ENCODE measurements at places on chromosomes 11 and 22.

GRCh38 chr11:33716243-33716642 lies 15.6 kb upstream of the C11orf91 start:
- no peak for DNase-seq

- DNase-seq, result no peak
These were observed 273.8 kb upstream of the ZC3H12C start for GRCh38 chr11:109819410-109819809.

DNA sequence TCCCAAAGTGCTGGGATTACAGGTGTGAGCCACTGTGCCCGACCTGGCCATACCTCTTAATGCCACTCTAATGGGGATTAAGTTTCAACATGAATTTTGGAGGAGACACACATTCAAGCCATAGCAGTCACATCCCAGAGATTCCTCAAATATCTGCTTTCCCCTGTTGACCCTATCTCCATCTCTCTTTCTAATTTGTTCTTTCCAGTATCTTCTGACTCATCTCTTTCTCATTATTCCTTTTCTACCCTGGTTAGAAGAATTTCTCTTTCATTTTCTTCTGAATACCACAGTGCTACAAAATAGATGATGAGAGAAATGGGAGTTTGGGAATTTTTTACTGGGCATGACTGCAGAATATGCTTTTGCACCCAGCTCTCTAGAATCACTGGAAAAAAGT lies 5.1 kb downstream of the OR10V1 start:
- DNase-seq, result no peak

DNA sequence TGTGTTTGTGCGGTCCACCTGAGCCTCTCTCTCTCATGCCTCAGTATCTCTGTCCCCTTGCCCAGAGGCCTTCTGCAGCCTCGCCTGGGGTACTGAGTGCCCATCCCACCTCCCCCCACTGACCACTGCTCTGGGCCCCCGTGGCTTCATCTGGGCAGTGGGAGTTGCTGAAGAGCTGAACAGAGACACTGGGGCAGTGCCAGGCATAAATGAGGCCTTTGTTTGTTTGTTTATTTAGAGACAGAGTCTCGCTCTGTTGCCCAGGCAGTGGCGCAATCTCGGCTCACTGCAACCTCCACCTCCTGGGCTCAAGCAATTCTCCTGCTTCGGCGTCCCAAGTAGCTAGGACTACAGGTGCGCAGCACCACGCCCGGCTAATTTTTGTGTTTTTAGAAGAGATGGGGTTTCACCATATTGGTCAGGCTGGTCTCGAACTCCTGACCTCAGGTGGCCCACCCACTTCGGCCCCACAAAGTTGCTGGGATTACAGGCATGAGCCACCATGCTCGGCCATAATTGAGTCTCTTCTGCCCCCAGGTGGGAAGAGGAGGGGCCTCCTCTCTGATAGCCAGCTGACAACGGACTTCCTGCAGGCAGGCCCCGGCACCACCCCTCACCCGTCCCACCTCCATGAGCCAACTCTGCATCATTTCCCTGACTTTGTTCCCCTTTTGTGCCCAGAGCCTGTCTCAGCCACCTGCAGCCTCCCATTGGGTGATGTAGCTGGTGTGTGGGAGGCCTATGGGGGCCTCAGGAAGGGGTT lies 9.3 kb downstream of the CRYBB3 start:
- no peak for DNase-seq

- no peak for DNase-seq
These were observed 51.5 kb upstream of the FGF3 start for GRCh38 chr11:69870766-69871165.

GRCh38 chr11:22163394-22163797 lies 29.5 kb upstream of the ANO5 start:
- DNase-seq, result no peak

GRCh38 chr11:78660471-78660870 lies 85.8 kb upstream of the NARS2 start:
- DNase-seq, result no peak

DNA sequence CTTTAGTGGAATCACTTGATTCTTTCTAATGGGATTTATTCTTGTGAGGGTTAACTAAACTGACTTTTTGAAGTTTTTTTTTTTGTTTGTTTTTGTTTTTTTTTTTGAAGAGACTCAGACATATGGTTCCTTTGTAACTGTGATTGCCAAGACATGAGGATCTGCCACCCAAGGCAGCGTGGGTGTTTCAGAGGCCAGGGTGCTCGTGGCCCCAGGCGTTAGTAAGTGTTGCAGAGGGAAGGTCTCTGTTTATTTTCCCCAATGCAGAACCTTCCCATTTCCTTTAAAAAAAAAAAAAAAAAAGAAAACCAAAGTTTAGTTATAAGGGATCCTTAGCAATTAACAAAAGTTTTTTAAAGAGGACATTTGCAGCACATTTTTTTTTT lies 94.8 kb downstream of the CTTN start:
- no peak for DNase-seq

DNA sequence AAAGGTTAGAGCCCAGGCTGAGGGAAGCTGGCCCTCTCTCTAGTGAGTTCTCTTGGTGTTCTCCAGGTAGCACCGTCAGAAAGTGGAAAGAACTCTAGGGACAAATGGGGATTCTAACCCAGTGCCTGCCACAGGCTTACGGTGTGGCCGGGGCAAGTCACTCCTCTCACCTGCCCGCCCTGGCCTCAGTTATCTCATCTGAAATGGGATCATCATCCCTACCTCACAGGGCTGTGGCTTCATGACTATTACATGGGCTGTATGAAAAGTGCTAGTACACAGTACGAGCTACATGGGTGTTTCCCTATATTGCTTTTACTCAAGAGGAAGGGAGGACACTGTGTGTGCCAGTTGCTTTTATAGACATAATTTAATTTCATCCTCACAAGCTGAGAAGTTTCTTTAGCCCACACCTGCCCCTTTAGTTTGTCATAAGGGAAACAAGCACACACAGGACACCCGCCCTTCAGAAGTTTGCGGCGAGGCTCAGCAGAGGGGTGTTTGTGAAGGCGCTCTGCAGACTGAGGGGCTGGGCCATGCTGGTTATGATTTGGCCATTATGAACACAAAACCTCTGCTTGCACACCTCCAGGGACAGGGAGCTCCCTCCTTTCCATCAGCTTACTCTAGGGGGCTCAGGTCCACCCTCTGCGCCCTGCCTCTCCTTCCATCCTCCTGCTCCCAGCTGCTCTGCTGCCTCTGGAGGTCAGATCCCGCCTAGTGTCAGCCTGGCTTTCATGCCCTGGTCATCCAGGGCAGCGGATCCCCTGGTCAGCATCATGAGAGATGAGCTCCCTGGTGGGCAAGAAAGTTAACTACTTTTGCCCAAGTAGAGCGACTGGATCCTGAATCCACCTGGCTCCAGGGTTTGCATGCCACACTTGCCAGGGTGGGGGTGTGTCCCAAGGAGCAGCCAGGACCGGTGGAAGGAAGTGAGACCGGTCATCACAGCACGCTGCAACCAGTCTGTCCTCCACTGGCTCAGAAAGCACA lies 1.2 kb downstream of the KLHL35 start:
- no peak for DNase-seq

- peak; percentile 5 for DNase-seq
These were observed 367.1 kb upstream of the PDGFD start for GRCh38 chr11:104531075-104531474.

DNA sequence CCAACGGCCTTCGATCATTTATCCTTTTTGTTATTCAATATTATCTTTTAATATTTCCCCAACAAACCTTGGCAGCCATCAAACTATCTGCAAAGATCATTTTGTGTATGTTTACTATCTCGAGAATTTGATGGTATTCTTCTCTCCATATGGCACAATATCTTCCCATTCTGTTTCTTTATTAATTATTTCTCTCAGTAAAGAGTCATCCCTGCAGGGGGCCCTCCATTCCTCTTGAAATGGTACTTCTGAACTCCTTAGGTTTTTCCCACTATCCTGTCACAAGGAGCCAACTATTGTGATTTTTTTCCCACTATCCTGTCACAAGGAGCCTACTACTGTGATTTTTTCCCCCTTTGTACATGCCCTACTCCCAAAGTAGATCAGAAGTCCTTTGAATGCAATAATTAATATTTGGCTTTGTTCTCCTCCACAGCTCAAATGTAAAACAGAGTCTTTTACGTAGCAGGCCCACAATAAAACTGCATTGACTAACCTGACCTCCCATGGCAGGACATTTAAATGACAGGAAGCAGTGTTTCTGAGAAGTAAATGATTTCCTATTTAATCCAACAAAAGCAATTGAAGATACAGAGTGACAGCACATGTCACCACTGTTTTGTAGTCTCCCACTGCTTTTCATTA lies 43.3 kb downstream of the PDGFD start:
- no peak for DNase-seq

GRCh38 chr11:59106363-59107336 lies at the start of gene FAM111B:
TSS of gene FAM111B (plus strand) at chr11:59107237. CDS start at chr11:59109626, 2,389 bp downstream.
- peak; percentile 84 for DNase-seq

DNA sequence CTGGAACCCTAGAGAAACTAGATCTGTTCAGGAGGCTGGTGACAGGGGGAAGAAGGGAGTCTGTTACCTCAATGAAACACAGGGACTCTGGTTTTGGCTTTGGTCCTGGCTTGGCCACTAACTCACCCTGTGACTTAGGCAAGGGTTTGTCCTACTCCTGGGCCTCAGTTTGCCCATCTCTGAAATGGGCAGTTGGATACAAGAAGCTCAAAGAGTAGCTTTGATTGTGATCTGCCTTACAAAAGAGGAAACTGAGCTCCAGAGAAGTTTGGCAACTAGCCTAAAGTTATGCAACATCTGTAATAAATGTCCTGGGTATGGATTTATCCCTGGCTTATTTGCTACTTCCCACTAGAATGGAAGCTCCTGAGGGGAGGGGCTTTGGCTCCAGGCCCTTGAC lies 24.0 kb upstream of the LMO1 start:
- DNase-seq, result no peak

DNA sequence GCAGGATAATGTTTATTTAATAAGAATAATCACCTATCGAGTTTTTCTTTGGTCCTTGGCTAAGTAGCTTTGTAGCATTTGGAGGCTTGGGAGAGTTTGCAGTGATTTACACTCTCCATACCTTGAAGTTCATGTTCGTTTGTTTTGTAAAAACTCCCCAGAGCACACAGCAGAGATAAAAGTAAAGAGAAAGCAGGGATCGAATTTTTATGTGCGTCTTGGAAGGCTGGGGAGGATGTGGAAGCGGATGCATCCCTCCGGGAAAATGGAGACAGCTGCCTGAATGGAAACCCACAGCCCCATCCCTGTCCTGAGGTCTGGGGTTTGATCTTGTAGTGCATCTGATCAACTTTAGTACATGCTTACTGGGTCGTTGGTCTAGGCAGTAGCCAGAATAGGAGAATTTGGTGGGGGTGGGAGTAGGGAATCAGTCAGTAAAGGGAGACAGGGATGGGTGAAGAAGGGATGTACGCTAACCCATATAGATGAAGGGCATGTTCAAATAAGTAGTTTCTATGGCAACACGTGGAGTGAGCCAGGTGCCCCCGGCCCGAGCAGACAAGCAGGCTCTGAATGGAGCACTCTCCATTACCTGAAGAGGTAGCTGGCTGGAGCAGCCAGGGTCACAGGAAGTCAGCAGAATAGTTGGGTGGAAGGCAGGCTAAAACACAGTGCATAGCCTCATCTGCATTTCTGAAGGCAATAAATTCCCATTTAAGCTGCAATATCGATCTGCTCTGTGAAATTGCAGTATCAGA lies 147.8 kb downstream of the COMMD9 start:
- no peak for DNase-seq

- no peak for DNase-seq
These were observed 65.5 kb downstream of the USP35 start for GRCh38 chr11:78254268-78254667.

- DNase-seq, result no peak
These were observed 4.2 kb upstream of the GAB4 start for GRCh38 chr22:17012267-17012666.

GRCh38 chr11:33976495-33977199 lies 74.9 kb upstream of the CAPRIN1 start:
- DNase-seq, result no peak

DNA sequence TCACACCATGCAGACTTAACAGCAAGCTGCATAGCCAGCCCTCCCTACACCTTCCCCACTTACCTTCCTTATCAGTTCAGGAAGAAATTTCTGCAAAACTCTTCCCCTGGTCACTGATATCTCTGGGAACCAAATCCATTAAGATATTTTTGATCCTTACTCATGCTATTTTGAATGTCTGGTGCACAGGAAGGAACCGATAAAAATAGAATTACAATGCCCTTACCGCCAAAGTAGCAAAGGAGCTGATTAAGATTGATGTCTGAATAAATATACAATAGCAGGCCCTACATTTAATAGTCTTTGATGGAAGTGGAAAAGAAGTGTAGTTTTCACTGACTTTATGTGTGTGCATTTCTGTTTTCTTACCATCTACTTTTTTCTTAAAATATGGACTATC lies 117.3 kb downstream of the MPPED2 start:
- no peak for DNase-seq

DNA sequence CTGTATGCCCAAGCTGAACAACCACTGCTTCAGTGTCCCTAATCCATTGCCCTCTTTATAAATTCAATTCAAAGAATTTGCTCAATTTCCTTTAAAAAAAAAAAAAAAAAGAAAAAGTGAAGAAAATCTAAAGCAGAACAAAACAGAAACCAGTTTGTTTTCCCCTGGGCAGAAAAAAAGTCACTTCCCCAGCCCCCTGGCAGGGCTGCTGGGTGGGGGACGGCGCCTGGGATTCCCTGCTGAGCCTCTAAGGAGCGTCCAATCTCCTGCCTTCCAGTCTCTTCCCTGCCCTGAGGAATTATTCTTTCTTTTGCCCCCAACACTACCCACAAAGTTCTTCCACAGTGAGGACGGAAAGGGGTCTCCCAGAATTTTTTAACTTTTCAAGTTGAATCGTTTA lies 23.9 kb downstream of the DKK3 start:
- no peak for DNase-seq

Measured in HTR-8/SVneo (cell line).